ENCODE measurements at places on chromosomes 3 and 15.
A peak's percentile ranks its signal among the peaks of the same experiment; 100 is the strongest.

GRCh38 chr3:13497386-13497785 lies 17.3 kb downstream of the HDAC11 start:
- DNase-seq, result peak; percentile 69

GRCh38 chr3:160886421-160886820 lies 130.4 kb downstream of the PPM1L start:
- DNase-seq, result no peak

DNA sequence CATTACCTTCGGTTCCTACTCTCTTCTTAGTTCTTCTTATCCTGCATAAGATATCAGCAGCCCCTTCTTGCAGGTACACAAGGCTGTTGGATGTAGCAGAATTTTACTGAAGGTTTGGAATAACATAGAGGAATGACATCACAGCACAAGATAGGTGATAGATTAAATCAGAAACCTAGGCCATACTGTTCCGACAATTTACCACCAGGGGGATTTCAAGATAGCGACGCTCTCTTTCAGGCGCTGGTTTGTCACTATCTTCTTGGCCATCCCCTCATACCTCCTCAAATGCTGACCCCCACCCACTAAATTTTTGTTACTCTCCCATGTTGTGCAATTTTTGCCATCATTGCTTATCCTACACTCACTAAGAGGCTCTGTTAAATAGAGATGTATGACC lies 3.5 kb downstream of the SIDT1 start:
- DNase-seq, result no peak

DNA sequence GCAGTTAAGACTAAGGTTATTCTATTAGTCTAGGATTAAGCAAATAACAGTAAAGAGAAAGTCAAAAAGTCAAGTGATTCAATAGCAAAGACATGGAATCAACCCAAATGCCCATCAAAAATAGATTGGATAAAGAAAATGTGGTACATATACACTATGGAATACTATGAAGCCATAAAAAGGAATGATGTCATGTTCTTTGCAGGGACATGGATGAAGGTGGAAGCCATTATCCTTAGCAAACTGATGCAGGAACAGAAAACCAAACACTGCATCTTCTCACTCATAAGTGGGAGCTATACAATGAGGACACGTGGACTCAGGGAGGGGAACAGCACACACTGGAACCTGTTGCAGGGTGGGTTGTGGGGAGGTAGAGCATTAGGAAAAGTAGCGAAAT lies 29.0 kb downstream of the UNC13C start:
- DNase-seq, result no peak

- DNase-seq, result peak; percentile 43
These were observed 61.4 kb downstream of the IGF2BP2 start for GRCh38 chr3:185763347-185764005.

- no peak for DNase-seq
These were observed 74.0 kb downstream of the MCF2L2 start for GRCh38 chr3:183354325-183354831.

DNA sequence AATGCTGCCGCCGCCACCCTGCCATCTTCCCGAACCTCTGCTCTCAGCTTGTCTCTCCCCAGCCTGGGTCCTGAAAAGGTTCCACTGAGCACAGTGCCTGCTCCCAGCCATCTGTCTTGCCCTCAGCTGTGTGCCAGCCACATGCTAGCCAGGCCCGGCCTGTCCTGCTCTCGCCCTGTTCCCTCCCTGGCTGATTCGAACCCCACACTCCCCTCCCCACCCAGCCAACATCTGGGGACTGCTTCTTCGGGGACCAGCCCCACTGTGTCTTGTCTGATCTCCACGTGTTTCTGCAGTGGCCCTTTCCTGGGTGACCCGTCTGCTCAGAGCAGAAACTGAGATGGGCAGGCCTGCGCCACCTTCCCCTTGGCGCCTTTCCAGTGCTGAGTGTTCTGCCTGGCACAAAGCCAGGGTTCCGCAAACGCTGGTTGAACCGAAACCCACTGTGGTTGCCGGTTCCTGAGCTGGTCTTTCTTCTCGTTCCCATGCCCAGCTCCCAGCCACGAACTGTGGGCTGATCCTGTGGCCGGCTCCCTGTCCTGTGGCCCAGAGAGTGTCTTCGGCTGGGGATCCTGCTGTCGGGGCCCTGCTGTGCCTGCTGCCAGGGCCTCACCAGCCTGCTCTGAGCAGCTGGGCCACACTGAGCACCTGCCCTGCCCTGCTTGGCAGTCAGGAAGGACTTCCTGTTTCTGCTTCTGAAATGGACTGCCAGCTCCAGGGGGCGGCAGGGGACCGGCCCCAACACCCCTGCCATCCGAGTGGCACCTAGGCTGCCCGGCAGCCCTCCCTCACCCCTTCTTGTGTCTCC lies 62.7 kb upstream of the KLF13 start:
- DNase-seq, result no peak

- DNase-seq, result peak; percentile 52
These were observed 763 bp downstream of the GOLGB1 start for GRCh38 chr3:121748680-121749275.

DNA sequence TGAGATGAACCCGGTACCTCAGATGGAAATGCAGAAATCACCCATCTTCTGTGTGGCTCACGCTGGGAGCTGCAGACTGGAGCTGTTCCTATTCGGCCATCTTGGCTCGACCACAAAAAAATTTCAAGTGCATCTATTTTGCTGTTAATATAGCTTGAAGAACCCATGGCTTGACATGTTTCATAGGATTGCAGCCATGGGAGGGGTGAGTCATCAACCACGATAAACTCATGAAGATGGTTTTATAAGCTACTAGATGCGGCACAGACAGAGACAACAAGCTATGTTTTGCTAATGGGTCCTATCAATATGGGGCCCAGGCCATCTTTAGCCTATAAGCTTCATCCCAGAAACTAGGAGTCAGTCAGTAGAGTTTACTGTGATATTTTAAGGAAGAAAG lies 100.4 kb upstream of the PHLDB2 start:
- peak; percentile 79 for DNase-seq

DNA sequence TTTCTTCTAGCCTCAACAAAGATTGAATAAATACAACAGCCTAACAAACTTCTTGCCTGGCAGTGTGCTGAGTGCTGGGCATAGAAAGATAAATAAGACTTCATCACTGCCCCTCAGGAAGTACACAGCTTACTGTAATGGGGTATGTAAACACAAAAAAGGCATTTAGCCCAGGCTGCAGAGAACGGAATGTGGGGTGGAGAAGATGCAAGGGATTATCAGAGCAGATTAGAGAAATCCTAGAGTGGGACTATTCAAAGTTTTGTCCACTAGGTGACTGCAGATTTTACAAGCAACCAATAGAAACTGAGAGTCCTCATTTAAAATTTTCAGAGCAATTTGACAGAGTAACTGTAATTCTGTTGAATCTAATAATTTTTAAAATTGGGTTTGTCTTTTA lies 35.4 kb upstream of the TSC22D2 start:
- peak; percentile 70 for DNase-seq

- no peak for DNase-seq
These were observed 30.4 kb upstream of the TMCO5A start for GRCh38 chr15:37903919-37904625.

- peak; percentile 59 for DNase-seq
These were observed 711.9 kb downstream of the CADM2 start for GRCh38 chr3:85670634-85671205.

DNA sequence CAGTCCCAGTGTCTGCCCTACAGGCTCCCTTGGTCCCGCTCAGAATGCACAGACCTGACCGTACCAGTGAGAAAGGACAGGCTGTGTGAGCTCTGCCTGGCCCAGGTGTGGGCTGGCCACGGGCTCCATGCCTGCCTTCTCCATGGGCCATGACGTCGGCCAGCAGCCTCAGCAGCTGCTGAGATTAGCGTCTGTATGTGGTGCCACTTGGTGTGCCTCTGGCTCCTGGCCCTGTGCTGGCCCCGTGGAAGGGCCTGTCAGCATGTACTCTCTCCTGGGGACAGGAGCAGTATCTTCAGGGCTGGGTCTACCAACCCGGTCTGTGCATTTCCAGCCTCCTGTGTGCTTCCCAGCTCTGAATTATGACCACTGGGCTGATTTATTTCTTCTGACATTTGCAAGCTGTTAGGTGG lies 25.7 kb downstream of the KLF13 start:
- no peak for DNase-seq

- DNase-seq, result no peak
These were observed 25.8 kb downstream of the ZPLD1 start for GRCh38 chr3:102460579-102460978.

- DNase-seq, result no peak
These were observed 17.8 kb downstream of the MAP2K1 start for GRCh38 chr15:66404532-66404931.

GRCh38 chr3:111745786-111746185 lies 113.3 kb upstream of the PHLDB2 start:
- DNase-seq, result no peak

- DNase-seq, result no peak
These were observed 29.7 kb upstream of the SPATA12 start for GRCh38 chr3:57030721-57031120.

DNA sequence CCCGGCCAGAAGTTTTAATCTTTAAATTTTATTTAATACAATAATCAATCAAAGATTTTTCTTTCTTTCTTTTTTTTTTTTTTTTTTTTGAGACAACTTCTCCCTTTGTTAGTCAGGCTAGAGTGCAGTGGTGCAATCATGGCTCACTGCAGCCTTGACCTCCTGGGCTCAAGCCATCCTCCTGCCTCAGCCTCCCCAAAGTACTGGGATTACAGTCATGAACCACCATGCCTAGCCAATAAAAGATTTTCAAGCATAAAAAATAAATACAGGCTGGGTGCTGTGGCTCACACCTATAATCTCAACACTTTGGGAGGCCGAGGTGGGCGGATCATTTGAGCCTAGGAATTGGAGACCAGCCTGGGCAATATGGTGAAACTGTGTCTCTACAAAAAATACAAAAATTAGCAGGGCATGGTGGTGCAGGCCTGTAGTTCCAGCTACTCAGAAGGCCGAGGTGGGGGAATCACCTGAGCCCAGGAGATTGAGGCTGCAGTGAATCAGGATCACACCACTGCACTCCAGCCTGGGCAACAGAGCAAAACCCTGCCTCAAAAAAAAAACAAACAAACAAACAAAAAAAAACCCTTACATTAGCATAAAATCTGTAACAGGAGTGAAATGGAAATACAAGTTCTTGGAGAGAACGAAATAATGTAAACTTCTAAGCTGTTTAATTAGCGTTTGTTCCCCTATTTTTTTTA lies 29.1 kb upstream of the SRP14 start:
- no peak for DNase-seq

DNA sequence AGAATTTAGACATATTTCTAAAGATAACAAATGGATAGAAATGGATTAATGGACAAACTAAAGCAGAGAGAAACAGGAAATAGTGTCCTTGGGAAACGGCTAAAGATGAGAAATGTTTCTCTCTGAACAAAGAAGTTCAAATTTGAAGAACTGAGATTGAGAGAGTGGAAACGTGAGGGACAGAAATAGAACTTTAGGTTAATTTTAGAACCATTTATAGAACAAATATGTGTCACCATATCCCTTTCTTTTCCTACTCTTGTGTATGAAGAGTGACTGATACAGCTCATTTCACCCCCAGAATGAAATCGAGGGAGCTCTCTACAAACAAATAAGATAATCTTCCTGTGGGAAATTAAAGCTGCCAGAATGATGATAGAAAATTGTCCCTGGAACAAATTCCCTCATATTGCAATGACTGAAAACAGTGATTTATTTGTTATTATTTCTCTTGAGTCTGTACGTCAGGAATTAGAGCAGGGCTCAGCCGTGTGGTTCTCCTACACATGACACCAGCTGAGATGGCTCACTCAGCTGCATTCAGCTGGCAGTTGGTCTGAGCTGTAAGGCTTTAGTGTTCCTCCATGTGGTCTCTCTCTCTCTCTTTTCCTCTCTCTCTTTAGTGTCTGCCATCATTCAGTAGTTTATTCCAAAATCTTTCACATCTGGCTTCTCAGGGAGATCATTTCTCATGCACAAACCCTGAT lies 46.6 kb upstream of the ARPP21 start:
- no peak for DNase-seq

GRCh38 chr3:172449466-172450149 lies 1.4 kb upstream of the GHSR start:
- peak; percentile 48 for DNase-seq

DNA sequence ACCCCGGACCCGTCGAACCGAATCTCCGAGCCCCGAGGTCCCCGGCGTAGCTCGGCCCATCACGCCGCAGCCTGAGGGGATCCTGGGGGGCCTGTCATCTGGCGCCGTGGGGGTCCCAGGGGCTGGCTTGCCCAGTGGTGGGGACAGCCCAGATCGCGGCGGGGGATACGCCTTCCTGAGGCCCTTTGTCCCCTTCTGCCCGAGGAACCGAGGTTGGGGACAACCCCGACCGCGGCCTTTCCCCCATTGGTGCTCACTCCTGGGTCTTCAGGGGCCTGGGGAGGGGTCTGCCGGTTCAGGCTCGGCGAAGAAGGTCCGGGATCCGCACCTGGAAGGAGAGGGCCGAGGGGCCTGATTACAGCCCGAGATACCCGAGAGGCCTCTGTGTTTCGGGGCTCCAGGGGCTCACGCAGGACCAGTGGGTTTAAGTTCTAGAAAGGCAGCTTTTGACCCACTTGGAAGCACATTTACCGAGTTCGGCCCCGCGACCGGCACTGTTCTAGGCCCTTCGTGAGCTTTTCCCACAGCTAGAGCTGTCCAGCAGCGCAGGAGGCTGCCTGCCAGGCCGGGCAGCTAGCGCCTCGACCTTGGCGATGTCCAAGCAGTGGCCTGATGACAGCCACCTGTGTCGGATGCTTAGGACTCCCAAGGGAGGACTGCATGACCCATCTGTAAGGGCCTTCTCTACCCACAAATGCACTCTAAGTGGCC lies 504 bp downstream of the ABHD2 start:
- DNase-seq, result peak; percentile 8

GRCh38 chr3:102926618-102927017 lies 491.8 kb downstream of the ZPLD1 start:
- DNase-seq, result no peak

- no peak for DNase-seq
These were observed 120.3 kb upstream of the PRR20G start for GRCh38 chr3:127408022-127408683.

- peak; percentile 71 for DNase-seq
These were observed 163.0 kb upstream of the TMCO5A start for GRCh38 chr15:37771465-37771864.

GRCh38 chr3:133413161-133414020 lies 13.5 kb downstream of the BFSP2 start:
- peak; percentile 45 for DNase-seq

- DNase-seq, result no peak
These were observed 62.8 kb downstream of the SYNM start for GRCh38 chr15:99167640-99168039.

DNA sequence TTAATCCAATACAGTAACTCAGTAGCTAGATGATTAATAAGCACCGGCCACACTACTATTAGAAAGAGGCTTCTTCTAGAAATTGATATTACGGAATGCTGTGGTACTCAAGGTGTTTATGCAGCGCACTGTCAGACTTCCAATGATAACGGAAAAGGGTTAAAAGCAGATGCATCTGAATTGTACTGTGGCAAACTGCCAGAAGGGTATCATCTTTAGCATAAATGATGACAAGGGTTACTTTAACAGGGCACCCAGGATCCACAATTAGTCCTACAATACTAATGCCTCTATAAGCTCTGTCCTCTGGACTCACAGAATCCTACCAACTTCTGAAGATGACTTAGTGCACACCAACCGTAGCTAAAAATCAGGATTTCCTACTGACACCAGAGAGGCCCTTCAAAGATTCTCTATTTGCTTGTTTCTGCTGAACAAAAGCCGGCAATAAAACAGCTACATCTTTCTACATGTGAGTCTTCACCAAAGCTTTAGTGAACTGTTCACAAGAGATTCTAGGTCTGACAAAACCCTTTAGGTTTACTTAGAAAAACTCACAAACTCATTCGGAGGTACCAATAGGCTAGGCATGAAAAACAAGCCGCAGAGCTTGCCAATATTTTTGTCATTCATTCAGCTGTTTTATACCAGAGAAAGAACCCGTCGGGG lies 7.1 kb downstream of the SATB1 start:
- no peak for DNase-seq

All from fibroblast of skin of back (primary cell).